SK-N-SH treated with all-trans-retinoic acid at 6 μM for 48 hours (cell line): ENCODE measurements at places on chromosomes 12 and 14.
A peak's percentile ranks its signal among the peaks of the same experiment; 100 is the strongest.

GRCh38 chr14:84694161-84694560 is 835.8 kb upstream of the FLRT2 start:
- ATAC-seq: no peak

DNA sequence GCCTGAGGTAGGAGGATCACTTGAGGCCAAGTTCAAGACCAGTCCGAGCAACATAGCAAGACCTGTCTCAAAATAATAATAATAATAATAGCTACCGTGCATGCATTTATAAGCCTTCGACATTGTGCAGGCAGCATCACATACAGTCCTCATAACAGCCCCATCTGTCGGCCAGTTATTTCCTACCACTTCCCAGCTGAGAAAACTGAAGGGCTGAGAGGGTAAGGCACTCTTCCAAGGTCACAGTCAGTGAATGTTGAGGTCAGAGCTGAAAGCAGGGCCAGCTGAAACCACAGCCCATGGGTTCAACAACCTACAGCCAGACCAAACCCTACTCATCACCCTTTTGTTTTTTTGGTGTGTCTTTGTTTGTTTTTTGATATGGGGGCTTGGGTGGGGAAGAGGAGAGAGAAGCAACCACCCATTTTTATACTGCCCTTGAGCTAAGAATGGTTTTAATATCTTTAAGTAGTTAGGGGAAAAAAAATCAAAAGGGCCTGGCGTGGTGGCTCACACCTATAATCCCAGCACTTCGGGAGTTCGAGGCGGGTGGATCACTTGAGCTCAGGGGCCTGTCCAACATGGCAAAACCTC is 16.8 kb upstream of the ITPK1 start:
- ATAC-seq: peak; percentile 87

DNA sequence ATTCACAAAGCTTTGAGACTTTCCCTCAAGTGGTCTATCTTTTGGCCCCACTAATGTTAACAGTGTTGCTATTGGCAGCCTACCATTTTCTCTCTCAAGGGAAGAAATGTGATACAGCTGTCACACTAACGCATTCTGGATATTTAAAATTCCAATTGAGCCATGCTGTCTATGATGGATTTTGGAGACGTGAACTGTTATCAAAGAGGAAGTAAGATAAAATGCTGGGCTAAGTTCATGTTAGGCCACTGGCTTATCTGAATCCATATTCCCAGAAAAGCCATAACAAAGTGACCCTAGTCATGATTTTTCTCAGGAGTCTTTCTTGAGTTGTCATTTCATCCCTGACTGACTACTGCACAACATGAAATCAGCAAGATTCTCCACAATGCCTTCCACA is 200.2 kb downstream of the PHLDA1 start:
- ATAC-seq: no peak

DNA sequence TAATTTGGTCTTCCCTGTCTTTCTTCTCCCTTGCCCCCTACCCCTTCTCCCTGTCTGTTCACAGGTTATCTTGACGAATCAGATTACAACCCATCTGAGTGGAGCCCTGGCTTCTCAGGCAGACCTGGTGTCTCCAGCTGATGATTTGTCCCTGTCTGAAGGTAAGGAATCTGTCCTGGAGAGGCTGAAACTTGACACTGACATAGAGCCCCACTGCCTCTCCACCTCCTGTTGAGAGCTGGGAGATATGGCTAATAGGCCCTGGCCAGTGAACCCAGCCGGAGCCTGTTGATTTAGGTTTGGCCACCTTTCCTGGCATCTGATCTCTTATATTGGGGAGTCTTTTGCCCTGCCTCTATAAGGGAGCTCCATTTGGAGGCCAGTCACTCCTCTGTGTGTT is 472.2 kb downstream of the RAD51B start:
- peak; percentile 79 for ATAC-seq

- no peak for ATAC-seq
Measured at GRCh38 chr12:23669691-23670090, 279.8 kb downstream of the SOX5 start.

- no peak for ATAC-seq
Measured at GRCh38 chr14:64298773-64299172, 4.6 kb upstream of the ESR2 start.
